Lung (tissue), 17 donors: ENCODE measurements at places on chromosomes 4 and X. TPM values are rescaled to one million over a fixed set of nuclear protein-coding genes. Genes with fewer than 3 reads are reported as not detected.

- no peak for DNase-seq
Measured at GRCh38 chr4:184769141-184769765, 35.4 kb upstream of the CENPU start.

Gene SRPX
- total RNA-seq: 44.9 TPM

DNA sequence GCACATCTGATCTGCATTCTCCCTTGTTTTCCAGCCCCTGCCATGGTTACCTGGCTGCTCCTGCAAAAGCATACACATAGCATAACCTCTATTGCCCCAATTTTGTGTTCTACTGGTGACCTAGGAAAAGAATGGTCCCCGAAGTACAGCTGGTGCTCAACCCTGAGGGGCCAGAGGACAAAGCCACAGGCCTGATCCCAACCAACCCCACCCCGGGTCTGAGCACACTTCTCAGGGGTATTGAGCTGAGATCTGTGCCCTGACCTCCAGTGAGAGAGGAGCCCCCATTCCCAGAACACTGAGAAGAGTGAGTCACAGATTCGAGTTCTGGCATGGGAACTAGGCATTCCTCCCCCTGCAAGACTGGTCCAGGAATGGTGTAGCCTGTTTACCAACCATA, 465.5 kb upstream of the ACTRT1 start:
- no peak for DNase-seq

- DNase-seq: no peak
Measured at GRCh38 chr4:17544205-17544604, 29.2 kb downstream of the CLRN2 start.

GRCh38 chr4:76055016-76055415, 19.1 kb upstream of the CXCL11 start:
- DNase-seq: no peak

DNA sequence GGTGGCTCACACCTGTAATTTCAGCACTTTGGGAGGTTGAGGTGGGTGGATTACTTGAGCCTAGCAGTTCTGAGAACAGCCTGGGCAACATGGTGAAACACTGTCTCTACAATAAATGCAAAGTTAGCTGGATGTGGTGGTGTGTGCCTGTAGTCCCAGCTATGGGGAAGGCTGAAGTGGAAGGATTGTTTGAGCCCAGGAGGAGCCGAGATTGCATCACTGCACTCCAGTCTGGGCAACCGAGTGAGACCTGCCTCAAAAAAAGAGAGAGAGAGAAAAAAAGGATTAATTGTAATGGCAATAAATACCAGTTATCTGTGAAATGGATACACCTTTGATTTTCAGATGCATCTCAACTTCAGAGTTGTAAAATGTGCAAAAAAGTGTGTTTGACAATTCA, 58.8 kb downstream of the SPRY1 start:
- no peak for DNase-seq

Gene CXCL1
- total RNA-seq: 51.7 TPM

GRCh38 chrX:135327299-135327698, 18.0 kb downstream of the ETDC start:
- no peak for DNase-seq

DNA sequence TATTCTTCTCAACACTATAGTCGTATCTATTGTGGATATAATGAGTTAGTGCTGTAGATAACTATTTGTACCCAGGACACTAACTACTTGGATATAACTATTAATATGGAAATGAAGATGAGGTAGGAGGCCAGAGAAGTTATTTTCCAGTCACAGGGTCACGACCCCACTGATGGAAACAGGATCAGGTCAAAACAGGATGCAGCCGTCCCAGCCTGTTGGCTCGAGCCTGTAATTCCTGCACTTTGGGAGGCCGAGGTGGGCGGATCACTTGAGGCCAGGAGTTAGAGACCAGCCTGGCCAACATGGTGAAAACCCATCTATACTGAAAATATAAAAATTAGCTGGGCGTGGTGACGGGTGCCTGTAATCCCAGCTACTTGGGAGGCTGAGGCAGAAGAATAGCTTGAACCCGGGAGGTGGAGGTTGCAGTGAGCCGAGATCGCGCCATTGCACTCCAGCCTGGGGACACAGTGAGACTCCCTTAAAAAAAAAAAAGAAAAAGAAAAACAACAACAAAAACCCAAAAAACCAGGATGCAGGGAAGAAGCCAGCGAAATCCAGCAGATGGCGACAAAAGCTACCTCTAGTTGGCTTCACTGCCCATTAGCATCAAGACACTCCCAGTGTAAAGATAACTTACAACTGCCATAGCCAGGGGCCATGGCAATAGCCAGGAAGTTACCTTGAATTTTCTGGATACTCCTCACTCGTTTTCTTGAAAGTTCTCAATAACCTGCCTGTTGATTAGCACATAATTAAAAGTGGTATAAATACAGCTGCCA, 37.9 kb upstream of the NKAP start:
- DNase-seq: peak; percentile 28

DNA sequence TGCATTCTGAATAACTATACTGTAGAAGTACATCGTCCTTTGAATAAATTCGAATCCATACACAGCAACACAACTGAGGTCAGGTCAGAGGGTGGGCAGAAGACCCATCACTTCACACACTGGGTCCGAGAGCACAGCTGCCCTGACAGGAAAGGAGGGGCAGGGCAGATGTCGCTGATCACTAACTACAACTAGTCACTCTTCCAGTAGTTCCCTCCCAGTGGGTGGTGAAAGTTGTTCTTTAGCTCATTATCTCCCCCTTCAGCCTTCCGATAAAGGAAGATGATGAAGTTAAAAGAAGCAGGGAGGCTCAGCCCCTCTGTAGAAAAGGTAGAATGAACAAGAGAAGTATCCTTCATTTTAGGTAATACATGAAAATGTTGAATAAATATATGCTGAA, 278.9 kb downstream of the INPP4B start:
- no peak for DNase-seq

Gene PDLIM3
- total RNA-seq: 42.0 TPM

DNA sequence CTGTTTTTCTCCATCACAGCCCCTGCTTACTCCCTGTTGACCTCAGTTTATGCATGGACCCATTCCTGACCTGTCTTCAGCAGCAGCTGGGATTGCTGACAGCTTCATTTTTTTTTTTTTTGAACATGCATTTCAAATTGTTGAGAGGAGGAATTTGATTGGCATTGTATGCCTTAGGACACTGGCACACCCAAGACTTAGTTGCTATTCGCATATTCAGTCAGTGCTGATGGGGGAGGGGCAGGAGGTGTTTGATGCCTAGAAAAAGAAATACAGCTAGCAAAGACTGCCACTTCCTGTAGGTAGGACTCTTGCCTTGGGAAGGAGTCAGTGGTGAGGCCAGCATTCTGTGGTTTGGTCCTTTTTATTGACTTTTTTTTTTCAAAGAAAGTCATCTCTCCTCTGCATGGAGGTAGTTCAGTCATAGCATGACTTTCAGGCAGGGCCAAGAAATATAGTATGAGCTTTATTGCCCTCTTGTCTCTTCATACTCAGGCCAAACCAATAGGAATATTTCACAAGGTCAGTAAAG, 33.6 kb upstream of the XK start:
- DNase-seq: no peak

DNA sequence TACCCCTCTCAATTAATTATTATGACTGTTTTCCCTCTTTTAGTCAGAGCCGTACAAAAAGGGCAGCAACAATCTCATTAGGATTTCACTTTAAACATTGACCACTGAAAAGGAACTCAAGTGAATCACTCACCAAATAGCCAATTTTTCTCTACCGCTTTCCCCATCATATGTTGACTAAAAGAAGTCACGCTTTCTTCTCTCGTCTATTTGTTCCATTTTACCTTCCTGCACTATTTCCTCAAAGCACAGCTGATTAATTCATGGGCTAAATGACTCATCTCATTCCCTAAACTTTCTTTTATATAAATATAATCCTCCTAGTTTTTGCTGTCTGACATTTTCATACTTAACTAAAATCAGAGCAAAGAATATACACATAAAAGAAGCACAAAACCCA, 8.2 kb downstream of the MID1 start:
- no peak for DNase-seq

DNA sequence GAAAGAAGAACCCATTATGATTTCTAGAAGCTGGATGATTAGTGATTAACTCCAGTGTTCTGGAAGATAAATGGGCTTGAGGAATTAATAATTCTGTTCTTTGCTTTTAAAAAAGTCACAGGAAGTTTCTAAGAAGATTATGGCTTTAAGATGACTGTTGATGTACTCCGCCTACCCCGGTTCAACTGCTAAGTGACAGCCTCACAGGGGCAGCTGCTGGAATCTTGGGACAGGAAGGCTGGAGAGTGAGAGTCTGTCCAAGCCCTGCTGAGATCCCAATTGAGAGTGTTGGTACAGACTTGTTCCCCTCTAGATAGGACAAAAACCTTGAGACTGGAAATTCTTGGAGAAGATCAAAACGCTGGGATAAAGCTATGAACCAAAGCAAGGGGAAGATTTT, 37.3 kb downstream of the NPY1R start:
- no peak for DNase-seq

GRCh38 chr4:76538296-76538695, 103.3 kb downstream of the SHROOM3 start:
- DNase-seq: no peak

DNA sequence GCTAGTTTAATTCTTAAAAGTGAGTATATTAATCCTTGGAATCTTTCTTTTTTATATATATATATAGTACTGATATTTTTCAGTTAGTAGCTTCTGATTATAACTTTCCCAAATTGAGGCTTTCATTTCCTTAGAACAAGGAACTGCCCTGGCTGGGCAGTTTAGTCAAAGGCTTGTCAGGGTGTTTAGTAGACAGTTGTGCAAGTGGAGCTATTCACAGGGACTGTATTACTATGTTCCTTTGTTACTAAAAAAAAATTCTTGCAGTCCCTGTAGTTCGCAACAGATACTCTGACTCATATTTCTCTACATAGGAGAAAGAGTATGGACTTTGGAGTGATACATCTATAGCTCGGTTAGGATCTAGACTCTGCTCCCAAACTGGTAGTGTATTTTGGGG, 20.8 kb downstream of the USO1 start:
- DNase-seq: no peak

- DNase-seq: no peak
Measured at GRCh38 chrX:25599061-25599460, 539.1 kb upstream of the MAGEB18 start.

Gene PAGE2
- not detected for total RNA-seq

GRCh38 chr4:153521999-153522801, 56.0 kb downstream of the TMEM131L start:
- DNase-seq: no peak

- peak; percentile 29 for DNase-seq
Measured at GRCh38 chr4:181952478-181952877, 290.7 kb upstream of the TENM3 start.

Gene PWWP3B
- total RNA-seq: 1.0 TPM

DNA sequence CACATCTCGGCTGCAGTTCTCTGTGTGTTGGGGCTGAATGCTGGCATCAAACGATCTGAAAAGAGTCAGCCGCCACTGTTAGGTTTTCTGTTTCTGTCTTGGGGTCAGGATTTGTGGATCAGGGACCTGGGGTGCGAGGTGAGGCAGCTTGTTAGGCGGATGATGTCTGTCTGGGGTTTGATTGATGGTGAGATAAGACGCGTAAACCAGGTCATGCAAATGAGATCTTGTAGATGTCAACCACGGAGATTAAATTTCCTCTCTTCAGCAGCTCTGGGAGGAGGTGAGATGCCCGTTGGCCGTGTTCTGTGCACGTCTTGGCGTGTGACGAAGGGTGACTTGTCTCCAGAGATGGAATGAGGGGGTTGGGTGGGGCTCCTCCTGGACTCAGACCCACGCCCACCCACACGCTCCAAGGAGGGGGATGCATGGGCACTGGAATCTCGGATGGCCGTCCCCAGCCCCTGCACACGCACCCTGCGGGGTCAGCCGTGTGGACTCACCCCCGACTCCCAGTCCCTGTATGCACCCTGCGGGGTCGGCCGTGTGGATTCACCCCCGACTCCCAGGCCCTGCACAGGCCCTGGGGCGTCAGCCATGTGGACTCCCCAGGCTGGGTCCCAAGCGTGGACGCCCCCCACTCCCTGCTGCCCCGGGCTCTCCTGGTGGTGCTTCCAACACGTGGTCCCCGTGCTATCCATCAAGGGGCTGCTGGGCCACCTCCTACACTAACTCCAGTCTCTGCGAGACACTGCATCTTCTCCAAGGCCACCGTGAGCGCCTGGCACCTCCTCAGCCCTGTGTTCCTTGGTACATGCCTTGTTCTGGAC, 16.0 kb upstream of the UVSSA start:
- no peak for DNase-seq

Gene HS3ST1
- 15.4 TPM for total RNA-seq

DNA sequence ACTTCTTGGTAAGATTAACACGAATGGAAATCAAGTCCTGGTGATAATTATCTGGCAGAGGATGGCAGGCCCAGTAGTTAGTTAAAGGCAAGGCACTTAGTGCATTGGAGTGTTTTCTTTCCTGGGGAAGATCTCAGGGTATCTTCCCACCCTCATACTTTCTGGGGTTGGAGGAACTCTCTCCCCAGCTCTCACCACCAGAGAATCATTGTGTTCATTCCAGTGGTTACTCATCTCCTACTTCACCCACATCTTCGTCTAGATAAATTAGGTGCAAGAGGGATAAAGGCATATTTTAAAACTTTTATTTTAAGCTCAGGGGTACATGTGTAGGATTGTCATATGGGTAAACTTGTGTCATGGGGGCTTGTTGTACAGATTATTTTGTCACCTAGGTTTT, 67.5 kb upstream of the SH3RF1 start:
- no peak for DNase-seq

Gene EVC2
- total RNA-seq: 11.9 TPM

DNA sequence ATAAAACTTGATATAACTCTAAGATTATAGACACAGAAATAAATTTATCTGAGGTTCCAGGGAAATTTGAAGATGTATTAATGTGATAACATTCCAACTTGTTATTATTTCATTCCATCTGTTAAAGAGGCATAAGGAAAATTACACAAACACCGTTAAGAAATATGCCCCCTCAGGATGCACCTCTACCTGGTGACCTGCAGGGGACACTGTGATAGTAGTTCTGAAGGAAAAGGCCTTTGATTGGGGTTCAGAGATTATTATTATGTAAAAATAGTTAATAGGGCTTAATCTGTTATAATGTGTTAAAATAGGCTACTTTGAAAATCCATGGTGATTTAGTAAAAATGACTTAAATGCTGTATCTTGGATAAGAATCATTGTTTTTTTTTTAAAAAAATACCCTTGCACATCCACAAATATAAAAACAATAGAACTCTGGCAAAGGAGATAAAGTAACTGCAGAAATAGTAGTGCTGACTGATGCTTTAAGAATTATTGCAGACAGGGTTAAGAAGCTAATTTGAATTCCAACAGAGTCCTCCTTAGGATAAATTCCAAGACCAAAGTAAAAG, 6.1 kb upstream of the ABRAXAS1 start:
- DNase-seq: no peak

- DNase-seq: no peak
Measured at GRCh38 chrX:20230406-20230805, 36.3 kb downstream of the RPS6KA3 start.

- DNase-seq: no peak
Measured at GRCh38 chr4:89136525-89136924, 25.2 kb downstream of the TIGD2 start.
